Gastroesophageal sphincter (tissue), 4 donors: ENCODE measurements at places on chromosomes 2 and 18.

- no peak for ATAC-seq
Observed at GRCh38 chr2:48175254-48175653, 269.0 kb upstream of the FBXO11 start.

- ATAC-seq = peak; percentile 65
Observed at GRCh38 chr2:239348563-239349452, 52.0 kb downstream of the HDAC4 start.

DNA sequence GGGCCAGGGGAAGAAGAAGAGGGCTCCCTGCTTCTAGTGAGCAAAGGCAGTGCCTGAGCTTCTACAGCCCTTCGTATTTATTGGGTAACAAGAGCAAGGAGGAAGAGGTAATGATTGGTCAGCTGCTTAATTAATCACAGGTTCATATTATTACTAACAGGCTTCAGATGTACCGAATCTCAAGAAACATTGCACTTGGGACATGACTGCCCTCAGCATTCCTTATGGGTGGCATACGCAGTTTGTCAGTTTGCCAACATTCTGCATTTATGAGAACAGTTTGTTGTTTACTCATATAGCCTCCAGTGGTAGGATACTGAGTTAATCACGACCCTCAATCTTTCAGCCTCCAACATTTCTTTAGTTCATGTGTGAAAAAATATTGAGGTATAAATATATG is 84.5 kb downstream of the HIBCH start:
- ATAC-seq = no peak

- no peak for ATAC-seq
Observed at GRCh38 chr2:192398236-192398635, 203.5 kb upstream of the TMEFF2 start.

DNA sequence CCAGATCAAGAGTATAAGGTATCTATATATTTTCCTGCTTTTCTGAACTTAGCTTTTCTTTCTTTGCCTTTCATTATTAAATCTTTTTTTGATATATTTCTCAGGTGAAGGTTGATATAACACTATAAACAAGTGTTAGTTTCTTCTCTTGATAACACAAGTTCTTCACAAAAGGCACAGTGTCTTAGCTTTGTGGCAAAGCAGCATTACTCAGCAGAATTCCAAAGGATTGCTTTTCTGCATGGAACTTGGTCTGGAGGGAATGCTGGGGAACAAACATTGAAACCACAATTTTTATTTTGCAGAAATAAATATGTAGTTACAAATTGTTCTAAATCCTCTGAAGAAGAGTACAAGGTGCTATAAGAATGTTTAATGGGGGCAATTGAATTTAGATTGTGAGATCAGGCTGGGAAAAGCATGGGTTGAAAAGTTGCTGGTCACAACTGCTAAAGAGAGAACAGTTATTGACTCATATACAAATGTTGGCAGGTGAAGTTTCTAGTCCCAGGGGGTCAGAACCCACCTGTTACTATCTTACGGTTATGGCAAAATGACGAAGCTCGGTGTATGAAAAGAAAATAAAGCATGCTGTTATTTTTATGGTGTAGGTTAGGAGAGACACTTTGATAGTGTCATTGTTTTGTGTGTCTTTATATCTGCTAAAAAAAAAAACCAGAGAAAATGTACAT is 68.2 kb downstream of the UBR3 start:
- no peak for ATAC-seq

GRCh38 chr2:55860832-55861231 is 62.8 kb downstream of the EFEMP1 start:
- no peak for ATAC-seq

- no peak for ATAC-seq
Observed at GRCh38 chr18:46711444-46711863, 45.4 kb downstream of the ST8SIA5 start.

DNA sequence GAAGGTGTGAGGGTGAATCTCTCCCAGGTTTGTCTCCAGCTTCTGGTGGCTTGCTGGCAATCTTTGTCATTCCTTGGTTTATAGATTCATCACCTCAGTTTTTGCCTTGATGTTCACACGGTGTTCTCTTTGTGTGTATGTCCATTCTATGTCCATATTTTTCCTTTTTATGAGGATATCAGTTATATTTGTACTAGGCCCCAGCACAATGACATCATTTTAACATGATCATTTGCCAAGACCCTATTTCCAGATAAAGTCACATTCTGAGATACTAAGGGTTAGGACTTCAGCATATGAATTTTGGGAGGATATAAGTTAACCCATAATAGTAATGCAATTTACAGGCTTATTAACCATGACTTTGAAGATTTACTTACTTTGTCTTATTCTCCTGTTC is 649.0 kb downstream of the CPS1 start:
- ATAC-seq = no peak

DNA sequence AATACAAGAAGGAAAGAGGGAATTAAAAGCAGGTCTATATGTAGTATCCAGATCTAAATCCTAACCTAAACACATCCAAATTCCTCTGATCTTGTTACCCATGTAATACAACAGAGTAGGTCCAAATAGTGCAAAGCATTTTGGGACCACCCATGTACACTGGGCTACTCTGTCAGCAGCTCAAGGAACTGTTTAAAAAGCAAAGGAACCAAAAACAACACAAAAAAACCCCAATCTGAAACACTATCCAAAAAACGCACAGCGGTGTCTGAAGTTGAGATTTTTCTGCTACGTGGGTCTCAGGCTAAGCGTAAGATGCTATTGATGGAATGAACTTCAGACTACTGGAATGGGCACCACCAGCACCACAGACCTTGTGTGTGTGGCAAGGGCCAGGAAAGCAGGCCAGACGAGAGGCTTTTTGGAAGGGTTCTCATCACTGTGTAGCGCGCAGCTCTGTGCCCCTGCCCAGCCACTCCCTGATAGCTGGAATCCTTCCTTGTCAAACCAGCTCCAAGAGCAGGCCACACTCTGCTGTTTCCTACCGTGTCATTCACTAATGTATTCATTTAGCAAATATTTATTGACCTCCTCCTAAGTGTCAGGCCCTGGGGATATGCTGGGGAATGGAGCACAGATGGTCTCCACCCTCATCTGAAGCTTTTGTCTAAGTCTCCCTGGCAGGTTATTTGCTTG is 101.4 kb downstream of the COLEC12 start:
- no peak for ATAC-seq

DNA sequence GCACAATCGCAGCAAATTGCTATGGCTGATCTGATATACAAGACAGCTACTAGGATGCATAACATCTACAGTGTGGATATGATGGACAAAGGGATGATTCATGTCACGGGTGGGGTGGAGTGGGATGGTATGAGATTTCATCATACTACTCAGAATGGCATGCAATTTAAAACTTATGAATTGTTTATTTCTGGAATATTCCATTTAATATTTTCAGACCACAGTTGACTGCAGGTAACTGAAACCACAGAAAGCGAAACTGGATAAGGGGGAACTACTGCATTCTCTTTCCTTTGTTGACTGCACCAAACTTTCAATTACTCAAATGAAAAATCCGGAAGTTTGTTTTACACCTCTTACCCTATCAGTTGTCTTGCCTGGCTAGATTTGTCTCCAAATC is 94.4 kb upstream of the NEUROD1 start:
- no peak for ATAC-seq

DNA sequence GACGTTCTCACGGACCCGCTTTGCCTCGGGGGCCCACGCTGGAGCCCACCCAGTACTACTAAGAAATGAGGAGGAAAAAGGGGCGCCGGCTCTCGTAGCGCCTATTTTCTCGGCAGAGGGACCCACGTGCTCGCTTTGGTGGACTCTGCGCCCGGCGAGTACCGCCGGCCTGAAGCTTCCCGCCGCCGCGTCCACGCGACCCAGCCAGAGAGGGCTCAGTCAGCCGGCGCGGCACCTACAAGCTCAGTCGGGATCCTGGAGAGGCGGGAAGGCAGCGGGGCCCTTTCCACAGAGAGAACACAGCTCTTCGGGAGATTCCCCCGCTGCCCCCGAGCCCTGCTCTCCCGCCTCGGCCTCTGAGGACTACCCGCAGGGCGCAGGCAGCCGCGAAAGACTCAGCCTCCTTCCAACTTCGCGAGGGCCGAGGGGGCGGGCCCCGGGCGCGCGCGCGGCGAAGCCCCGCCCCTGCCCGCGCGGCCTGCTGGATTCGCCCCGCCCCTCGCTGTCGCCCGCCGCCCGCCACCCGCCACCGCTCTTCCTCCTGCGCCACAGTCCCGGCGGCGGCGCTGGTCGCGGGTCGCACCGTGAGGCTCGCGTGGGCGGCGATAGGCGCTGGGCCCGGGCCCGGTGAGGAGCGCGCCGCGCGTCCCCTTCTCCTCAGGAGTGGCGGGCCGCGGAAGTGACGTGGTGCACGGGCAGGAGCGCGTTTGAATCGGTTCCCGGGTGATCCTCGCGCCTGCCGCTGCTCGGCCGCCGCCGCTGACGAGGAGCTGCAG is at the start of gene SMCHD1:
Gene SMCHD1 (plus strand): TSS at position 549 of the 776 bp plus-strand sequence. CDS start 350 bp downstream, outside the sequence.
- peak; percentile 89 for ATAC-seq

- no peak for ATAC-seq
Observed at GRCh38 chr2:99706735-99707134, 216.9 kb upstream of the REV1 start.

DNA sequence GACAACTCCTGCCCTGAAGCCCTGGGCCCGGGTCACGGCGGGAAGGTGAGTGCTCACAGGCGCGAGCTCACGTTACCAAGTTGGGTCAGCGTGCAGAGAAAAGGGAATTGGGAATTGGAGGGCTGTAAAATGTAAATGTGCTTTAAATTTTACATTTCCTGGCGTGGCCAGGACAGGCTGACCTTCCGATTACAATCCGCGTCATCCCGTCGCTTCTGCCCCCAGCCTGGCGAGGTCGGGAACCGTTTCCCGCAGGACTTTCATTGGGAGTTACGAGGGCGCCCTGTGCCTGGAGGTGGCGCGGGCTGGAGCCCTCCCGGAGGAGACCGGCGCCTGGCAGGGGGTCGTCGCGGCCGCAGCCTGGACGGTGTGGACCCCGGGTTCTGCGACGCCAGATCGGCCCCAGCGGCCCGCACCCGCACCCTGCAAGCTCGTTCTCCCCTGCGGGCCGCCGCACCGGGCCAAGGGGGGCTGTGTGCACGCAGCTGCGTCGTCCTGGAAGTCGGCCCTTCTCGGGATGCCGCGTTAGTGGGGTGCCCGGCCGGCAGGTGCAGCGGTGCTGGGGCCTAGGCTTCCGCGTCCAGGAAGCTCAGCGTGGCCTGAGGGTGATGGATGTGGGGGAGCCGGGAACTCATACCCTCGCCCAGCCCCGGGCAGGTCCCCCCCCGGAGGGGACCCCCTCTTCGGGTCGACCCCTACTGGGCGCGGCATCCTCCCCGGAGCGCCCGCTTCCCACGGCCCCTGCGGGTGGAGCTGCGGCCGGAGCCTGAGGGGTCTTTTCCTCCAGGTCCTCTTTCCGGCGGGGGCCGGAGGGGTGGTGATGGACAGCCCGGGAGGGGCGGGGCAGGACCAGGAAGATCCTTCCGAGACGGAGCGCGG is 63.9 kb downstream of the LRRFIP1 start:
- peak; percentile 4 for ATAC-seq

GRCh38 chr2:233124421-233125080 is 64.4 kb downstream of the INPP5D start:
- ATAC-seq = no peak

DNA sequence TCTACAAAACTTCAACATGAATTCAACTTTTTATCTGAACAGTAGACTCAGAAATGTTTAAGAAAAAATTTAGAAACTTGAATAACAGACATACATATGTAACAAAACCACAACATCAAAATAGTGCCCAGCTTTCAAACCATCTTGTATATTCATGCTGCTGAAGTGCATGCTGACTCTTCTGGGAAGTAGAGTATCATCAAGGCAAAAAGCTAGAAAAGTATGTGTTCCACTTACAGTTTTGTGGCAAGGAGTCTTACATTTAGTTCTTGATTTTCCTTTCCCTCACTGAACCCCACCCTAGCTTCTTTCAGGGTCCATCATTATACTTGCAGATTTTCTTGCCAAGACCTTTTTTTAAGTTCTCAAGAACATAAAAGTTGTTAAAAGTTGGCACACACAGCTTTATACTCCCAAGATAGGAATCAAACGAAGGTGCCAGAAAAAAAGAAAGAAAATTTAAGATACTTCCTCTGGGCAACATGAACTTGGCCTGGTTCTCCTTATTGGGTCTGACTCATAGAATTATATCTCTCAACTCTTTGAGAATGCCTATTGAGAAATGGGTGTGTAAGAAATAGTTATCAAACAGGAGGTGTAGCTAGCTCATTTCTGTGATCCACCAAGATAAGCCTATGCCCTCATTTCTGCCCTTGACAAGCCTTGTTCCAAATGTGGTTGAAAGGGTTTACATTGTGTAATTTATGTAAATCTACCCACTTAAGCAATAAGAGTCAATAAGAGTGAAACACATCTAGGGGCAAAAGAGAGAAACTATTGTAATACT is 667.6 kb upstream of the ACVR2A start:
- ATAC-seq = no peak

- no peak for ATAC-seq
Observed at GRCh38 chr2:189147361-189147760, 32.2 kb downstream of the COL5A2 start.

DNA sequence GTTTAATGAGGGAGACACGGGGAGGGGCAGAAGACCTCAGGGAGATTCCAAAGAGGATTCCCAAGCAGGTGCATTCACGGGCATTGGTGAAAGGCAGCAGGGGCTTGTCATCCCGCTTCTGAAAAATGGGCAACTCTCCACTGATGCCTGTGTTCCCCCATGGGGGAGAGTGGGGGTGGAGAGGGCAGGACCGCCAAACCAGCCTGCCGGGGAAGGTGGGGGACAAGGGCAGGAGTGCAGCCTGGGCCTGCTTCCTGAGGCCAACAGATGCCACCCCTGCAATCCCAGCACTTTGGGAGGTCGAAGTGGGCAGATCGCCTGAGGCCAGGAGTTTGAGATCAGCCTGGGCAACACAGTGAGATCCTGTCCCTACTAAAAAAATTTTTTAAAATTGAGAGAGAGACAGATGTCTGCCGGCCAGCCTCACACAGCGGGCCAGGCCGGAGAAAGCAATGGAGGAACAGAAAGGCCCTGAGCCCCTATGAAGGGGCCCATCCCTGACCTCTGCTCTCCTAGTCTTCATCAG is 44.8 kb upstream of the UBE2F start:
- ATAC-seq = no peak

GRCh38 chr18:65568866-65569265 is 181.9 kb upstream of the CDH7 start:
- ATAC-seq = no peak

DNA sequence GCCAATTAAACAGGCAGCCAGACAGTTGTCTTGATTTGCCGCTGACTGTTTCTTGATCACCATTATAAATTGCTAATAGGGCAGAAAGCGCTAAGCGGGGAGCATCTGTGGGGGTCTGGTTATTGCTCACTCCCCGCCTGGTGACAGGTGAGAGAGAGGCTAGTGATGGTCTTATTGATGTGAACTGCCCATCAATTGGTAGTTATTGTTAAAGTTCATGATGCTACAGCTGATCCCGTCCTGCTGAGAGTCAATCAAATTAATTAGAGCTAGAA is 148.5 kb downstream of the LNPK start:
- no peak for ATAC-seq

DNA sequence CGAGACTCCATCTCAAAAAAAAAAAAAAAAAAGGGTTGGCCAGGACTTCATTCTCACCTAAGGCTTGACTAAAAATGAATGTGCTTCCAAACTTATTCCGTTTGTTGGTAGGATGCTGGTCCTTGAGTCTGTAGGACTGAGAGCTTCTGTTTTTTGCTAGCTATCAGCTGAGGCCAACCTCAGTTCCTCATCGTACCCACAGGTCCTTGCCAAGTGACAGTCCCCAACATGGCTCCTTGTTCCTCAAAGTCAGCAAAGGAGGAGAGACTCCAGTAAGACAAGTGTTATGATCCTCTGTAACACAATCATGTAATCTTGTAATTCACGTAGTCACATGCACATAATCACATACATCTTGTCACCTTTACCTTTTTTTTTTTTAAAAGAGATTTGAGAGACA is 37.0 kb downstream of the HAUS1 start:
- ATAC-seq = no peak
